ENCODE measurements at places on chromosomes 11 and 22.

- no peak for DNase-seq
Observed at GRCh38 chr11:68092411-68092810, 28.8 kb downstream of the CHKA start.

DNA sequence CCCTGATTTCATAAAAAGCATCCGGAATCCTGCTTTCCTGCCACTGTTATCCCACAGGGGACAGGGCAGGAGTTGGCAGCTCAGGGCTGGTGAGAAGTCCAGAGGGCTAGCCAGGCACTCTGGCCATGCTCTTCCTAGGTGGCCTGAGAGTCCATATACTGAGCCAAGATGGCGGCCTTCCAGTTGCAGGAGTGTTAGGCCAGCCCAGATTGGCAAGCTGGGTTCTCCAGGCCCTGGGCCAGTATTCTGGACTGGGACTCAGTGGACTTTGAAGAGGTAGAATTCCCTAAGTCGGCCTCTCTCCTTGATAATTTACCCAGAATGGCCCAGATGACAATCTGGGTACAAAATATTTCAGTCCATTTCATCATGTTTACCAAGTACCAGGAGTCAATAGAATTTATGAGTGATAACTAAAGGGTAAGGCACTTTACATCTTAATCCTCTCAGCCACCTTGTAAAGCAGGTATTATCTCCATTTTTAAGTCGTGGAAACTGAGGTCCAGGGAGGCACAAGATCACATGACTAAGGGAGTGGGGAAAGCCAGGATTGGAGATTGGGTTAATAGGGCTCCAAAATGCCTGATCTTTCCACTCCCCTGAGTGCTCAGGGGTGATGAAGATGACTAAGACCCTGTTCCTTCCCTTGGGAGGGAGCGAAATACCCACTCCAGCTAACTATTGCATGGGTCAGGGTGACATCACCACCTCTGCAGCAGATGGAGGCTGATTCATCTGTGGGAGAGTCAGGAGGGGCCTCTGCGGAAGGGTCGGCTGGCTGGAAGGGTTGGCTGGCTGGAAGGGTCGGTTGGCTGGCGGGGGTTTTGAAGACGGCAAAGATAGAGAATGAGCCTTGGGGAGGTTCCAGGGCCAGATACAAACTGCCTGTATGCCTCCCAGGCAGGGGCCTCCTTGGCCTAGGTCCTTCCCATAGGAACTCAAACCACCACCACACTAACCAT is 1.2 kb upstream of the MICALL1 start:
- DNase-seq: peak; percentile 81

GRCh38 chr11:58334708-58335107 is 24.2 kb downstream of the OR5B17 start:
- no peak for DNase-seq

DNA sequence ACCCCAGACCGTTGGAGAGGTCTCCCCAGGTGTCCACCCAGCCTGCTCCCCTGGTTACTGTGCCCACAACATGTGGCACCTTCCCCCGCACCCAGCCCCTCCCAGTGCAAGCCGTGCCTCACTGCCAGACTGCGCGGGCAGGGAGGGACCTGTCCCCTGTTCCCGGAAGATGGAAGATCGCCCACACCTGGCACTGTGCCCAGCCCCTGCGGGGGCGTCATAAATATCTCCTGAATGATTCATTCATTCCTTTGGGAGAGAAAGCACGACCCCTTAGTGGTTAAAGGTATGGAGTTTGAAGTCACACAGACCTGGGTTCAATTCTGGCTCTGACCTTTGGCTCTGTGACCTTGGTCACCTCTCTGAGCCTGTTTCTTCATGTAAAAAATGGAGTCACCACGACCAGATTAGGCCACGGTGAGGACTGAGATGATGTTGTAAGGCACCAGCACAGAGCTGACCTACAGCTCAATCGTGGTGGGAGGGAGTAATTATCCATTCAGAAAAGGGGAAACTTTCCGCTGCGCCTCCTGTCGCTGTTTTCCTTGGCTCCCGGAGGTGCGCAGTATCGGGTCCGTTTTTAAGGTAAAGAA is 497 bp upstream of the SYT12 start:
- no peak for DNase-seq

- DNase-seq: no peak
Observed at GRCh38 chr22:48102581-48102980, 1340.1 kb downstream of the TBC1D22A start.

- no peak for DNase-seq
Observed at GRCh38 chr22:45292731-45293442, 8.1 kb downstream of the UPK3A start.

- DNase-seq: no peak
Observed at GRCh38 chr11:107722662-107723061, 10.8 kb upstream of the SLN start.

- no peak for DNase-seq
Observed at GRCh38 chr11:113184498-113184897, 129.9 kb upstream of the TTC12 start.

DNA sequence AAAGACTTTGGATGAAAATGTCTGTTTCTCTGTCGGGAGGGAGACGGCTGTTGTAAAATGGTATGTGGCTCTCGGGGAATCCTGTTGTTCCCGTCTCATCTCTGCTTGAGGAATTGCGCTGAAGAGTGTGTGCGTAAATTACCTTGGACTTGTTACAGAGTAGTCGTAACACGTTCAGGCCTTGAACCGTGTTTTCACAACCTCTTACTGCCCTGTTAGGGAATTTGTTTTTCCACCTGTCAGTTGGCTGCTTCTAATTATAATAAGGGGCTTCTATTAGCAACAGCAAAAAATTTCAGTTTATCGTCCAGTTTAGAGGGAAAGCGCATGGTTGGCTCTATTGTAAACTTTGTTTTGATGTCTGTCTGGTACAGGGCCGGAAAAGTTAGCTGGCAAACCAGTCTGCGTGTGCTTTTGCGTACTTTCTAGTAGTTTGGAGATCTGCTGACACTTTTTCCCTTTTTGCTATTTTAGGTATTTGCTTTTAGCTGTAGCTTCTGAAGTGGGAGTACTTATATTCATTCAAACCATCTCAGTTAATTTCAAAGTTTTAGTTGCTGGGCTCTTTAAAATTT is 1.5 kb downstream of the HIPK3 start:
- no peak for DNase-seq

DNA sequence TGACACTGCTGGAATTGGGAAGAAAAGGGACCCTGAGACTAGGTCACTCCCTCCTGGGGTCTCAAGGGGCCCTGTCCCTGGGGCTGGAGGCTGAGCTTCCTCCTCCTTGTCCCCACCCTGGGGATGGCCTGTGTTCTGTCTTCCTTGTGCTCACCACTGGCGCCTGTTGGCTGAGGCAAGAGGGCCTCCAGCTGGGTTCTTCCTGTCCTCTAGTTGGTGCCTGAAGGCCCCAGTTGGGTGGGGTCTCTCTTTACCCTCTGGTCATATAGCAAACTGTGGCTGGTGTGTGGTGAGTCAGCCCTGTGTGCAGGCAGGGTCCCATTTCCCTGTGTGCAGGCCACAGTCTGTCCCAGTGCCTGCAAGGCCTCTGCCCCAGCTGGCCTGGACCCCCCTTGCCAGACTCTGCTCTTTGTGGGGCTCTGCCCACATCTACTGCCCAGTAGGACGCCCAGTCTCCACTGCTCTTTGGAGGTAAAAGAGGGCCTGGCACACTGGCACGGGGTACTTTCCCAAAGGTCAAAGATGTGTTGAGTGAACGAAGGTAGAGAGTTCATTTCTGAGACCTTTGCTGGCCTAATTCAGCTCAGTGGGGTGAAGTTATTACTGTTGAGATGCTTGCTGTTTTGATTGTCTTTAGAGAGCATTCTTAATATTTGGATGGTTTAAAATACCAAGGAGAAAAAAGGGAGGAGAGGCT is 55.1 kb upstream of the CLDN5 start:
- peak; percentile 4 for DNase-seq

DNA sequence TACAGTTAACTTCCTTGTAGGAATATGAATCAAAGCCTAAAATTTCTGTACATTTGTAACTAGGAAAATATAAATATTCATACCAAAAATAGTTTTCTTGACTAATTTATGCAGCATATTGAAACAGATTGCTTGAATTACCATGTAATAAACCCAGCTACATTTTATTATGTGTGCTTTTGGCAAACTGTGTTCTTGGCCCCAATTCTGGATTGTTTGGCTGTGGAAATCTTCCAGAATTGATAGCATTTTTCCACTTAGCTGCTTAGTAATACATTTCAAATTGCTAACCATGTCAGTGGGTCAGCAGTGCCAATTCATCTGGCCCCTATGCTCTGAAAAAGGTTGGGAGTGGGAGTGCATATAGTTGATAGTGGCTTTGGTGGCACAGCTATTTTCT is 32.3 kb downstream of the PDHX start:
- no peak for DNase-seq

DNA sequence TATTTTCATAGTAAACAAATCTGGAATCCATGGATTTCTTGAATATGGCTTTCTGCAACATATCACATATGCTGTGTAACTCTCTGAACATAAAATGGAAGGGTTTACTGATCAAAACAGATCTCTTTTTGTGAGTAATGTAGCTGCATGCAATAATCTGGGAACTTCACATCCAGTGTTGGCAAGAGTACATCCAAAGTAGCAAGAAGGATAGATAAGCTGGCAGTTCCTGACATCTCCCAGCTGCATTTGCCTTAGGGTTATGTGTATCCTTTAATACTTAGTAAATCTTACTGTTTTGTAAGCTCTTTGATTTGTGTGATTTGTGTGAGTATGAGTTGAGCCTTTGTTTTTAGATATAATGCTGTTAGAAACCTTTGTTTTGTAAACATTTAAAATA is 280.4 kb upstream of the CNTN5 start:
- DNase-seq: no peak

- DNase-seq: no peak
Observed at GRCh38 chr11:119318240-119319135, 1.6 kb upstream of the MCAM start.

DNA sequence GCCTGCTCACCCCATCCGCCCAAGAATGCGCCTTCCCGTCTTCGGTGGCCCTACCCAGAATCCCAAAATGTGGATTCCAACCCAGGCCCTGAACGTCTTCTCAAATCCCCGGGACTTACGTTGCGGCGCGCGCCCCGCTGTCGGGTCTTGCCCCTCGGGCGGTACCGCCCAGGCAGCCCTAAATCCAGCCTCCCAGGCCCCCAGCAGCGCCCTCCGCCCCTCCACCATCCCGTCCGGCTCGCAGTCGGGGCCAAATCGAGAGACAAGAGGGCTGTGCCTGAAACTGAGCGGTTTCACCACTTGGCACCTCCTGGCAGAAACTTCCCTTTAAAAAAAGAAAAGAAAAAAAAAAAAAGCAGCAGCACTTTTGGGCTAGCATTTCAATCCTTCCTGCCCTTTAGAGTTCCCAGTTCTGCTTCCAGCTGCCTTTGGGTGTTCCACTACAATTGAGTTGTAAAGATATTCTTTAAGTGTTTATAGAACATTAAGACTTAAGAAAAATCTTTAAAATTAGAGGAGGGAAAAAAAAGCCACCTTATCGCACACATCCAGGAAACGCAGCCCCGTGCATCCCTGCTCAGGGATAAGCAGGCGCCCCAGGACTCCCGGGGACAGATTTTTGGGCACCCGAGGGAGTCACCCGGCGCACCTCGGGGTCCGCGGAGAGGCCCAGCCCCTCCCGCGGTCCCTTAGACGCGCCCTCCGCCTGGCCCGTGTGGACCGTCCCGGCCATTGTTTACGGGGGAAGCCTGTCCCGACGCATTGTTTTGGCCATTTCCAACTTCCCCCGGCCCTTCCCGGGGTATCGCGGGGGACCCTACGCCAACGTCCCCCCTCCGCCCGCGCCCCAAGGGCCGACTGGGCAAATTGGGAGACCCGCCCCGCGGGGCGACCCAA is 57.6 kb downstream of the KCNJ4 start:
- peak; percentile 2 for DNase-seq

DNA sequence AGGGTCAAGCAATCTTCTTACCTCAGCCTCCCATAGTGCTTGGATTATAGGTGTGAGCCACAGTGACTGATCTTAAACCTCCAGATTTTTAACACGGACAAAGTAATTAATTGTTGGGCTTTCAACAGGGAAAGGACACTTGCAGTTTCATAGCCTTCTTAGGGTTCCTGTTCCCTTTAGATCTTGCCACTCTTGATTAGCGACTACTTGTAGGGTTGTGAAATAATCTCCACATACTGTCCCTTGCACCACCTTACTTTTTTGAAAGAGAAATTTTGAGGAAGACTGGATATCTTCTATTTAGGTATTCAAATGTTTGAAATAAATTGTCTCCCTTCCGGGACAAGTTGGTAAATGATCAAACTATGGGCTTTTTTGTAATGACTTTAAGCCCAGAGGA is 7.6 kb downstream of the MS4A4E start:
- no peak for DNase-seq

- no peak for DNase-seq
Observed at GRCh38 chr11:98564233-98564632, 456.5 kb upstream of the CNTN5 start.

GRCh38 chr22:37230673-37231405 is 13.2 kb downstream of the RAC2 start:
- DNase-seq: no peak

DNA sequence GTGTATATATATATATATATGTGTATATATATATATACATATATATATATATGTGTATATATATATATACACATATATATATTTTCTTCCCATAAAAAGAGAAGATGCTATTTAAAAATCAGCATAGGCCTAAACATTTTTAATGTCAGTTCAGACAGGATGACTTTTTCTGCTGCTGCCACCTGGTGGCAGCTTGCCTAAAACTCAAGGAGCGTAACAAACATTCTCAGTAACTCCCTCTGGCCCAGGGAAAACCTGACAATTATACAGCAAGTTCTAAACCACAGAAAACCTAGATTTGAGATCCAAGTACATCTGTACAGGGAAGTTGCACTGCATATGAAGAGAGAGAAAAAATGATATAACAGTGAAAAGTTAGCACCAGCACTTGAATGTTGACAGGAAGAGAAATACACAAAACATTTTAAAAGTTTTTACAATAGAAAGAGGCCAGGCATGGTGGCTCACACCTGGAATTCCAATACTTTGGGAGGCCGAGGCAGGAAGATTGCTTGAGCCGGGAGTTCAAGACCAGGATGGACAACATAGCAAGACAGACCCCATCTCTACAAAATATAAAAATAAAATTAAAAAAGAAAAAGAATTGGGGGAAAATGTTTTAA is 16.6 kb downstream of the OR8A1 start:
- no peak for DNase-seq

- DNase-seq: no peak
Observed at GRCh38 chr11:118602331-118602730, 5.1 kb upstream of the PHLDB1 start.

DNA sequence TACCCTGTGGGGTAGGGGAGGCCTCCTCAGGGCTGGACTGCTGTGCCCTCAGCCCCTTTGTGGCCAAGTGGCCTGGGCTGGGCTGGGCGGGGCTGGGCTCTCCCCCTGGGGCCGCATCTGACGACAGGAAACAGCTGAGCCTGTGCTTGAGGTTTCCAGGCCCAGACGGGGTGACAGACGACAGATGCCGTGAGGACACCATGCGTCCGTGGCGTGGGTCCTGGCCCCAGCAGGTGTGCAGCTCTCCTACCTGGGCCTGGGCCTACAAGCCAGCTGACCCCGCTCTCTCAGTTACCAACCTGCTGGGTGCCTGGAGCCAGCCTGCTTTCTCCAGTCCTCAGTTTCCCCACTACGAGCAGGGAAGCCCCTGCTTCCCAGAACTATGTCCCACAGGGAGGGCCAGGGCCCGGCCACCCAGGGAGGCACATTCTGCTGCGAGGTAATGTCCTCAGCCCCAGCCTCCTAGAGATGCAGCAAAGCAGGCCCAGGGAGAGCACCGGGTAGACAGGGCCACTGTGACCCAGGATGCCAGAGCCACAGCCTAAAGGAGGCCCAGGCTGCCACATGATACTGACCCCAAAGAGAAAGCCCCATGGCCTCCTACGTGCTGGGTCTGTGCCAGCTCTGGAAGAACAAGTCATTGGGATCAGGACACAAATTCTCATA is 181.3 kb downstream of the IGLL1 start:
- DNase-seq: no peak

All from bone marrow (tissue), 2 donors.